NCI-H1092 treated with DMSO at 0.1 percent for 48 hours (cell line): ENCODE measurements at places on chromosomes 4 and X.

GRCh38 chr4:140095694-140096482 is 58.1 kb downstream of the MAML3 start:
- DNase-seq: no peak

- no peak for DNase-seq
Measured at GRCh38 chr4:121189326-121190215, 25.4 kb upstream of the TNIP3 start.

GRCh38 chrX:138411048-138411447 is 300.5 kb downstream of the FGF13 start:
- no peak for DNase-seq

DNA sequence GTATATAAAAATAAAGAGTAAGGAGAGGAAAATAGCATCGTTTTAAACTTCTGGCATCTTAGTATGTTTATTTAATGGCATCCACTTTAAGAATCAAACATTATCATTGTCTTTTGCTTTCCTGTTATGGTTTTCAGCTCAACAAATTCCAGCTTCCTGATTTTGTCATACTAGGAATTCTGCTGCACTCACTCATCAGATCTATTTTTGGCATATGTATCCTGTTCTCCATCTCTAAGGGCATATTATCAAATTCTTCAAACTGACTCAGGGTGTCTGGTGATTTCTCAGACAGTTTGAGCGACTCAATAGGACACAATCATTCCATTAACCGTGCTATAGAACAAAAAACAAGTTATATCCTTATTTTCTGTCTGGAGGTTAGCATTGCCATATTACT is 248.5 kb upstream of the DIAPH2 start:
- no peak for DNase-seq

DNA sequence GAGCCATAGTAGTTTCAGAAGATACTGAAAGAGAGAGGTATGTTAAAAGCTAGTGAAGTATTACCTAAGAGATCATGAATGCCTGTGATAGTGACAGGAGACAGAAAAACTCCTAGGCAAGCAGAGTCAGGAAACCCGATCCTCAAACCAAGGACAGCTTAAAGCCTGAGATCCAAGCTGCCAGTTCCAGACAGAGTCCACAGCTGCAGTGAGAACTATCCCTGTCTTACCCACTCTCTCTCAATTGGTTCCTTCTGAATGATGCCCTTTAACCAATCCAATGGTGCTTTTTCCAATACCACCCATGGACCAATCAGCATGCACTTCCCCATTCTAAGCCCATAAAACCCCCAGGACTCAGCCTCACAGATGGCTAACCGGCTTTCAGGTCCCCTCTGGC is 90.4 kb upstream of the PCDH10 start:
- no peak for DNase-seq

DNA sequence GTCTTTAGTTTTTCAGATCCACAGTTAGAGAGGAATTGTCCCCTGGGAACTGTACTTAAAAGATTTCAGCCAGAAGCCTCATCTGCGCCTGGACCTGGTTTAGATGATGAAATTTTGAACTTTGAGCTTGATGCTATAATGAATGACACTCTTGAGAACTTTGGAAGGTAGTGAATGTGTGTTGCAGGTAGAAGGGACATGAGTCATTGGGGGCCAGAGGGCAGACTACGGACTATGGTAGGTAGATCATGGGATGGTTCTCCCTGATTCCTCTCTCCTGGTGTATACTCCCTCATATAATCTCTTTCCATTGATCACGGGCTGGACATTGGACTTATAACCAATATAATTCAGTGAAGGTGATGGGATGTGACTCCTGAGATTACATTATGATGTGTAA is 38.9 kb upstream of the GLRA3 start:
- DNase-seq: no peak

- no peak for DNase-seq
Measured at GRCh38 chr4:51998837-51999236, 21.3 kb downstream of the LRRC66 start.

DNA sequence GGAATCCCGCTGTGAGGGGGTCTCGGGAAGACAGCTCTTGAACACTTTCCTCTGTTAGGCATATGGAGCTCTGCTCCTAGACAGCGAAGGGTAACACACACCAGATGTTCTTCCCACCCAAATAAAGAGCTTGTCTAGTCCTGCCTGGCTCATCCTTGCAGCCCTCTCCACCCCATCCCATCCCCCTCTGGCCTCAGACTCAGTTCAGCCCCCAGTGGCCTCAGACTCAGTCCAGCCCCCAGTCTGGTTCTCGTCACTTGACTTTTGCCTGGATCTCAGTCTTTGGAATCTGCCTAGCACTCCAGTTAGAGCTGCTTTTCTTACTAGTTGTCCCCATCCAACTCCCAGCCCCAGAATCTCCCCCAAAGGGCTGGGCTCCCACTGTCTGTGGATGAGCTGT is 14.9 kb downstream of the RAB33A start:
- no peak for DNase-seq

DNA sequence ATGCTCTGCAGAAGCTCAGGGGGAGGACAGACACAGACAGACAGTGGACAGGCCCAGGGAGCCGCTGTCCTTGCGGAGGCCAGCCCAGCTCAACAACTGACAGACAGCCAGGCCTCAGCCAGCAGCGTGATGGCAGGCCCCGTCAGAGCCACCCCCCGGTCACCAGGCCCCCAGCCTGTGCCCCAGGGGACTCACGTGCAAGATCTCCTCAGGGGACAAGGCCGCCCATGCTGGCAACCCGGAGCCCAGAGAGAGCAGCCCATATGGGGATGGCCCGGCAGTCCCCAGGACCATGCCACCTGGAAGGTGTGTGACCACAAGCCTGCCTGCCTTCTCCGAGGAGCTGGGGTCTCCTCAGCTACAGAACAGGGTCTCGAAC is 28.0 kb upstream of the MXD4 start:
- no peak for DNase-seq

- DNase-seq: peak; percentile 2
Measured at GRCh38 chr4:75065909-75066308, 133.0 kb downstream of the PARM1 start.

GRCh38 chr4:53629296-53629695 is 38.0 kb upstream of the LNX1 start:
- no peak for DNase-seq

GRCh38 chr4:137601934-137602333 is 69.6 kb upstream of the PCDH18 start:
- DNase-seq: no peak

DNA sequence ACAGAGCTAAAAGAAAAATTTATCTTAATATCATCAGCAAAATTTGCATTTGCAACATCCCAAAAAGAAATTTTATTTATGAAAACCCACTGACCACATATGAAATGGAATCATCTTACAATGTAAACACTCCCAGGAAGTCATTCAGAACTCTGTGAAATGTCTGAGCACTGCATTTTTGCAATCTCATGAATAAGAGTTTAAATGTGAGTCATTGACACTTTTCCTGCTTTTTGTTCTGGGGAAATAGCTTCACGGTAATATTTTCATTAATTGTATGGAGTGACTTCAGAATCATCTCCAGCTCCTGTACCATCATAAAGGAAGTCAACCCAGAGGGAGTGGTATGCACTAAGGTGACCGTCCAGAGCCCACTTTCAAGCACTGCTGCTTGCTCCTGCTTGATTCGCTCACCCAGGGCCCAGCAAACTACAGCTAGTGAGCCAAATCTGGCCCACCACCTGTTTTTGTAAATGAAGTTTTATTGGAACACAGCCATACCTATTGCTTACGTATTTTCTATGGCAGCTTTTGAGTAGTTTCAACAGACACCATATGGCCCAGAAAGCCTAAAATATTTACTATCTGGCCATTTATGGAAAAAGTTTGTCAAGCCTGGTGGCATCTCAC is 17.2 kb downstream of the EDNRA start:
- DNase-seq: no peak

DNA sequence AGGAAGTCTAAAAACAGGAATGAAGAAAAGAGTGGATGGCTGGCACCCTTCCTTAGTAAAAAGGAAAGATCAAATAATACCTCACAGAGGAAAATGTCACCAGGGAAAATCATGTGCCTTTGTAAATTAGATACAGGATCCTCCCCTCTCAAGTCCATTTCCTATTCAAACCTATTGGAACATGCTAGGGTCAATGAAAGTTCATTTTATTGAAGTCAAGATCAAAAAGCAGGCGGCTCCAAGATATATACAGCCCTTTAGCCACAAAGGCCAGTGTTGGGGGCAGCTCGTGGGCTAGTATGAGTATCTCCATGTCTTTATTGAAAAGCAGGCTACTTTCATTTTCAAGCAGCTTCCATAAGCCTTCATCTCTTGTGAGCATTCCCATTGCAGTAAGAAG is 141.1 kb downstream of the QDPR start:
- no peak for DNase-seq

DNA sequence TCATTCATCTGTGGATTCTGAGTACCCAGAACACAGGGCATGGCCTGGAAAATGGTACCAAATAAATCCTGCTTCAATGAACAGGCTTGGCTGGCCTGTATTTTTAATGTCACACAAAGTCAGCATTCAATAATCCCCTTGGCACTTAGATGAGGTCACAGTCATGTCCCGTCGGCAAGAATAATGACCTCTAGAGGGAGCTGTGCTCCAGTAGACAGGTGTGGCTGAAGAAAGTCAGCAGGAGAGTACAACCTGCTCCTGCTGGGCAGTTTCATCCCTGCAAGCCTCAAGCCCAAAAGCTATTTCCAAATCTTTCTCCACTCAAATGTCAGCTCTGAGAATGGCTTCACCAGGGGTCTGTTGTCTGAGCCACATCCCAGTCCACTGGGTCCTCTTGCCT is 404.0 kb upstream of the F9 start:
- peak; percentile 18 for DNase-seq

GRCh38 chrX:66638591-66639500 is at the start of gene EDA2R:
Gene EDA2R (minus strand): TSS chrX:66639078. CDS start chrX:66616020, 23,058 bp downstream.
- DNase-seq: no peak

DNA sequence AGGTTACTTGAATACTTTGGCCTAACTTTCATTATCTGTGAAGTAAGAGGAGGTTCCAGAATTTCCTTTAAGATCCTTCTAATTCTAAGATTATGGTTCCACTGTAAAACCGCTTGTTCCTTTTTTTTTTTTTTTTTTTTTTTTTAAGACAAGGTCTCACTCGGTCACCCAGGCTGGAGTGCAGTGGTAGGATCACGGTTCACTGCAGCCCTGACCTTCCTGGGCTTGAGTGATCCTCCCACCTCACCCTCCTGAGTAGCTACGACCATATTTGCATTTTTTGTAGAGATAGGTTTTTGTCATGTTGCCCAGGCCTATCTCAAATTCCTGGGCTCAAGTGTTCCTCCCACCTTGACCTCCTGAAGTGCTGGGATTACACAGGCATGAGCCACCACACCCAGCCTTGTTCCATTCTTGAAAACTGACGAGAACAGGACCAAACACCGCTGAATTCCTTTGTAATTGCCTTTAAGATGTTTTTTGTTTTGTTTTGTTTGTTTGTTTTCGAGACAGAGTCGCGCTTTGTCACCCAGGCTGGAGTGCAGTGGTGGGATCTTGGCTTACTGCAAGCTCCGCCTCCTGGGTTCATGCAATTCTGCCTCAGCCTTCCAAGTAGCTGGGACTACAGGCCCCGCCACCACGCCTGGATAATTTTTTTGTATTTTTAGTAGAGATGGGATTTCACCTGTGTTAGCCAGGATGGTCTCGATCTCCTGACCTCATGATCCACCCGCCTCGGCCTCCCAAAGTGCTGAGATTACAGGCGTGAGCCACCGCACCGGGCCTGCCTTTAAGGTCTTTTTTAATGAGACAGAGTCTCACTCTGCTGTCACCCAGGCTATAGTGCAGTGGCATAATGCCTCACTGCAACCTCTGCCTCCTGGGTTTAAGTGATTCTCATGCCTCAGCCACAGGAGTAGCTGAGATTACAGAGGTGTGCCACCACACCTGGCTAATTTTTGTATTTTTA is 6.8 kb downstream of the PDS5A start:
- DNase-seq: no peak

DNA sequence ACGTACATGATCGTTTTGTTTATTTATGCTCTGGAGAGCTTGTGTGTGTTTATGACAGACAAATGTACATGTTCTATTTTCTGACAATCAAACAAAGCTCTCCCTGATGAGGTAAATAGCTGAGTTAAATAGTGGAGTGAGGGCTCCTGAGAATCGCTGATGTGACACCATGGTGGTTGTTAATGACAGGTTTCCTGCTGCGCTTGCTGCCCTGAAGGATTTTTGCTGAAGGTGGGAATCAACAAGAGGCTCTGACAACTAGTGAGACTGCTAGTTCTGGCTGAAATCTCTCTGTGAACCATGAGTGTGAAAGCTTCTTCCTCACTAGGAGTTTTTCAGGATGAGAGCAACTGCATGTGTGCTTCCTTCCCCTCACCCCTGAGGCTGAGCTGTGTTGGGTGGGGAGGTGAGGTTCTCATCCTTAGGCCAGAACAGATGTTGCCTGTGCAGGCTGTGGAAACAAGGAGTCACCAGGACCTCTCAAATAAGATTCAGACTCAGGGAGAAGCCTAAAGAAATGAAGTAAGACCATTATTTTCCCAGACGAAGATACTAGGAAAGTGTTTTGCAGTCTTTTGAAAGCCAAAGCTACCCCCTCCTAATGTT is 173.4 kb upstream of the JADE1 start:
- DNase-seq: peak; percentile 82

- no peak for DNase-seq
Measured at GRCh38 chr4:164989471-164989870, 12.0 kb upstream of the TRIM61 start.

DNA sequence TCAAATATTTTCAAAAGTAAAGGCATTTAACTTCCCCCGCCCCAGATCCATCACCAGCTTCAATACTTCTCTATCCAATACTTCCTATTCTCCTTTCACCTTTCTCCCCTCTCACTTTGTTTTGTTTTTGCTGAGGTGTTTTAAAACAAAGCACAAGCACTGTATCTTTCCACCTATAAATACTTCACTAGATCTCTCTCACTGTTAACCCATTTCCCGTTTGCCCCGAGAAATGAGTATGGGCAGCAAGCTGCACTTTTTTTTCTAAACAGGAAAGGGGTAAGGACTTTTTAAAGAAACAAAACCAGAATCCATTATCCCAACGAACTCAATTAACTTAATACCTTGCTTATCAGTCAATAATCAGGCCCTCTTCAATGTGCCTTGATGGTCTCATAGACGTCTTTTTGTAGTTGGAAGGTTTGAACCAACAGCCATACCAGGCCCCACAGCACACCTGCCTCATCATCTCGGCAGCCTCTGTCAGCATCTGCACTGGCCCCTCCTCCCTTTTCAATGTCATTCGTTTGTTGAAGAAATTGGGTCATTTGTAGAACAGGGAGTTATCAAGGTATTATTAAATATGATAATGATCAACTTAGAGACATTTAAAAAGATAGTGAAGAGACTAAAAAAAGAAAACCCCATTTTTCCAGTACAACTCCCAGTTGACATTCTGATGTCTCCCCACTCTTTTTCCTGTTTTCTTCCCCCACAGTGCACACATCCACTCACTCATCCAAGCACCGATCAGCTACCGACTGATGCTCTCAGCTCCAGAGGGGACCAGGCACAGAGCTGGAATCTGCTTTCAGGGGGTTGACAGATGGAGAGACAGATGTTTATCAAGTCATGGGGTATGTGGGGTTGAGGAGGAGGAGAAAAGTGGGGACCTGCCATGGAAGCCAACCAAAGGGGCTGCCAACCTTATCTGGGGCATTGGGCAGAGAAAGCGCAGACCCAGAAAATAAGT is 25.8 kb downstream of the CRMP1 start:
- no peak for DNase-seq

- no peak for DNase-seq
Measured at GRCh38 chr4:187251896-187252295, 528.2 kb upstream of the FAT1 start.

GRCh38 chr4:147782087-147782781 is 50.3 kb downstream of the ARHGAP10 start:
- no peak for DNase-seq
